NCI-H2081 treated with DMSO at 0.1 percent for 48 hours (cell line): ENCODE measurements at places on chromosomes 6 and 20.

DNA sequence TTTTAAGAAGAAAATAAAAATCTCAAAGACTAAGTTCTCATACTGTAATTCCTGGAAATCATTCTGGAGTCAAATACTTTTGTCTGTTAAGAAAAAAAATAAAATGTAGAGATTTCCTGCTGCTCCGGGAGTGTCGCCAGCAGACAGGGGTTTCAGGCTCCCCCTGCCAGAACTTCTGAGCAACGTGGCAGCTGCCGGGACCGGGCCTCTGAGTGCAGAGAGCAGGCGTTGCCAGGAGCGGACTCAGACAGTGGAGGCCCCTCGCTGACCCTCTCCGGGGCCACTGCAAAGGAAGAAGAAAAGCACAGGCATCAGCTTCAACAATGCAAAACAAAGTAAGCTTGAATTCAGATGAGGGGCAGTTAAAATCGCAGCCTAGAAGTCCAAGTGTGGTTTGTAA is 95.5 kb downstream of the THBS2 start:
- DNase-seq = no peak

GRCh38 chr6:3797231-3798054 is 45.9 kb upstream of the PXDC1 start:
- no peak for DNase-seq

DNA sequence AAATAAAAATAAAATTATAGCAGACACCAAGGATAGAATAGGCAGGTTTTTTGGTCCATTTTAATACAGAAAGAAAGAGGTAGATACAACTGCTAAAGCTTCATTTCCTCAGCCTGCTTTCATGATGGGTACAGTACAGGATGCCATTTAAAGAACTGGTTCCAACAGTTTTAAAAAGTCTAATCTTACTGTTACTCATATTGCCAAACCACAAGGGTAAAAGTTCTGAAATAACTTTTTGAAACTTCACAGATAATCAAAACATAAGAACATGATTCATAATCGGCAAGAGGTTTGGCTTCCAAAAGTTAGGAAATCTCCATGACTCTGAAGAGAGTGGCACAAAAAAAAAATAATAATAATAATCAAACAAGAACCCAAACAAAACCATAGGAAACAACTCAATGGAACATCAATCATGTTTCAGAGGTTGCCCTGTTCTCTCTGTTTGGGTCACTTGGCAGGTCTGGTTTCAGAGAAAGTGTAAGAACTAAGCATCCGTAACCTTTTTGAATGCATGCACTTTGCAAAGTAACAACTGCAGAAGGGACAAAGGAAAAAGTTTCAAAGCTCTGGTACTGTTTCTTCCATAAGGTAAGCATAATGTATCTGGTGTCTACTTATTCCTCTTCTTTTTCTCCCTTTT is 79.7 kb downstream of the SMLR1 start:
- DNase-seq = no peak

GRCh38 chr6:90097356-90097755 is 199.3 kb downstream of the BACH2 start:
- DNase-seq = no peak
